Stimulated activated CD8-positive, alpha-beta memory T cell treated with anti-CD3 and anti-CD28 coated beads, Interleukin-7, amount 100 ng/mL, for 24 hours (primary cell): ENCODE measurements at places on chromosomes 6 and 20.

DNA sequence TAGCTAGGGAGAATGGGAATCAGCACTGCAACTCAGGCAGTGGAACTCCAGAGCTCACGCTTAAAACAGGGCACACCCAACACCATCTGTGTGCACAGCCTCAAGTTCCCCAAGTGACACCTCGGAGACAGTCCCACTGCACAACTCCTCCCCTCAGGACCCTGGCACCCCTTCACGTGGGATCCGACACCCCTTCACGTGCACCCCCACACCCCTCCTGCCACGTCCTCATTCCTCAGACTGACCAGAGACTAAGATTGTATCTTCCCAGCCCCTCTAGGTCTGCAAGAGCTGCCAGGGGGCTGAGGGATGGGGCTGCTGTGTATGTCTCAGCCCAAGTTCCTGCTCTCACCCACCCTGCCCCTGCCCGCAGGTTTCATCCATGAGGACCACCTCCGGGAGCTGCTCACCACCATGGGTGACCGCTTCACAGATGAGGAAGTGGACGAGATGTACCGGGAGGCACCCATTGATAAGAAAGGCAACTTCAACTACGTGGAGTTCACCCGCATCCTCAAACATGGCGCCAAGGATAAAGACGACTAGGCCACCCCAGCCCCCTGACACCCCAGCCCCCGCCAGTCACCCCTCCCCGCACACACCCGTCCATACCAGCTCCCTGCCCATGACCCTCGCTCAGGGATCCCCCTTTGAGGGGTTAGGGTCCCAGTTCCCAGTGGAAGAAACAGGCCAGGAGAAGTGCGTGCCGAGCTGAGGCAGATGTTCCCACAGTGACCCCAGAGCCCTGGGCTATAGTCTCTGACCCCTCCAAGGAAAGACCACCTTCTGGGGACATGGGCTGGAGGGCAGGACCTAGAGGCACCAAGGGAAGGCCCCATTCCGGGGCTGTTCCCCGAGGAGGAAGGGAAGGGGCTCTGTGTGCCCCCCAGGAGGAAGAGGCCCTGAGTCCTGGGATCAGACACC is 7.6 kb downstream of the MYL9 start:
- DNase-seq, result no peak

DNA sequence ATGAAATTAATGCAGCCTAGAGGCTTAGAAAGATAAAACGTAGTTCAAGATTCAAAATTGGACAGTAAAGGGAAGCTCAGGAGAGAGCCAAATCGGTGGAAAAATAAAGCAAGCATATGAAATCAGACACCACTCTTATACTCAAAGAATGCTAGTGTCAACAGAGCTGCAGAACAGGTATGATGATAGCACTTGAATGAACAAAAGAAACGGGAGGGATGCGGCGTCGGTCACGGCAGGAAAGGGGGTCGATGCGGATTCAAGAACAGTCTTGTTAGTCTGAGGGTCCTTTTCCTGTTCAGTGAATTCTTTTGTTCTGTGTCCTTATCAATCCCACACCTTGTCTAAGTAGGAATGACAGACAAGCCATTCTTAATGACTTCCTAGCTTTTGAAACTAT is 114.4 kb downstream of the FOXC1 start:
- DNase-seq, result no peak

DNA sequence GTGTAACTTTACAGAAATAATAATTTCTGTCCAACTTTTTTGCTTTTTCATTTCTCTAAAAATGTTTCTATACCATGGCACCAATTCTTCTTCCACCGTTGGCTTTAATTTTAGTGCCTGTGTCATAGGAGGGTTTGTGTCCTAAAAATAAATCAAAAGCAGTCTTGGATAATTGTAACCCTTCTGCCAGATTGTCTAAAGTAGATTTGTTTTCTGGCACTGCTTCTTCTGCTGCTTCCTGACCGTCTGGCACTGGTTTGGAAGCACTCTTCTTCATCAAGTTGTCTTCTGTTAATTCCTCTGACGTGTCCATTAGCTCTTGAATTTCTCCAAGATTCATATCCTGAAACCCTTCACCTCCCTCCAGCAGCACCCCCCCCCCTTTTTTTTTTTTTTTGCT is 33.1 kb downstream of the SCAF8 start:
- DNase-seq, result no peak

GRCh38 chr6:132198896-132199295 is 202.4 kb downstream of the MOXD1 start:
- no peak for DNase-seq

DNA sequence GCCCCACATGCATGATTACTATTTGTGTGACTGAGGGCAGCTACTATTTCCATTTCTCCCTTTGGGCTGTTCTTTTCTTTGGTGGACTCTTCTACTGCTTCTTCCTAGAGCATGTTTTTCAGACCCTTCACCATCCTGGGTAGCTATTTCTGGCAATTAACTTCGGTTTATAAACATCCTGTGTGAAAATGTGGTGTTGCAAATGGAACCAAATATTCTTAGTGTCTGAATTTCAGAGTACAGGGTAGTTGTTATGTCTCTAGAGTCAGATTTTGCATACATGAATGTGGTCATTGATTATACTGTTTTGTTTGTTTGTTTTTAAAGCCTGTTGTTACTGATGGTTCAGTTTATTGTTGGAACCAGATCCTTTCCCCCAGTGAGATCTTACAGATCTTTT is 49.7 kb downstream of the PROKR2 start:
- no peak for DNase-seq

GRCh38 chr6:128655978-128656498 is 135.6 kb upstream of the PTPRK start:
- peak; percentile 1 for DNase-seq

- DNase-seq, result no peak
These were observed 37.0 kb downstream of the NDUFAF5 start for GRCh38 chr20:13821876-13822275.
